ENCODE measurements at places on chromosomes 1 and 21.

DNA sequence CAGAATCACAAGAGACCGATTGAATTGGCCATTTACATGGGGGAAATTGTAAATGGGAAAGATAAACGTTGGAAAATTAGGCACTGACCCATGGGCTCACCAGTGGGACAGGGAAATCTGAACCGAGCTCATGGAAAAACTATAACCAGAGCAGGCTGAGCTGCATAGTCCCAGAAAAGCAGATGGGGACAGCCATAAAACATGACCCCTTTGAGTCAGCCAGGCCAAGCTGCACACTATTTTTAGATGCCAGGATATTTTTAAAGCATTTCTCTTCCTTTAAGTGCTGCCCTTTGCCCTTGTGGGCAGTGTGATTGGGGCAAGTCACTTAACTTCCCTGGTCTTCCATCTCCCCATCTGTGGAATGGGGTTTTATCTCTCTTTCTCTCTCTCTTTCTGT, 184.1 kb downstream of the FOXD2 start:
- DNase-seq = no peak

- no peak for DNase-seq
Measured at GRCh38 chr1:81220614-81221071, 580.1 kb upstream of the ADGRL2 start.

DNA sequence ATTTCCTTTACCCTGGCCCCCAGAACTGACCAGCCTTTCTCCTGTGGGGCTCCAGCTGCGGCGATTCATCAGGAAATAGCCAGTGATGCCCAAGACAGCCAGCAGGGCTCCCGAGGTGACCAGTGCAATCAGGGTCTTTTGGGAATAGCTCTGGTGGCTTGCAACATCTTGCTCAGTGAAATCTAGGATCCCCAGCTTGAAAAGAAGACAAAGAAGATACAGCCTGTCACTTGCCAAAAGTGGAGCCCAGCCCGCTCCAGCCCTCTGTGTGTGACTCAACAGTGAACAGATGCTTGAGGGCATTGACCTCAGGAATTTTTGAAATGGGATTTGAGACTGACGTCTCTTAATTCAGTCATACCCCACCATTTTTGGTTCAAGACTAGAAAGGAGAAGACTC, 22.3 kb downstream of the CD34 start:
- no peak for DNase-seq

DNA sequence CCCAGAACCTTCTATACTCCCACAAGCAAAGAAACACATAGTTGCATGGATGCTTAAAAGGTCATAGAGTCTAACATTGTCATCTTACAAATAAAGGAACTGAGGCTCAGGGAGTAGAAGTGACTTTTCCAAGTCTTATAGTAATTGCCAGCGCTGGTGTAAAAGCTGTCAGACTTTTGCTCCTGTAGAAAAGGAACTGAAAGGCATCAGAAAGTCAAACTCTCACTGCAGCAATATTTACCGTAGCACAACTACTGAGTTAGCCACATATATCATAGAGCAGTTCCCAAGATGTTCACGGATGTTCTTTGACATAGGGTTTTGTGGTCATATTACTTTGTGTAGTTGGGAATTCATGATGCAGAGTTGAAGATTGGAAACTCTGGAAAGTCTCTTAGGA, 16.6 kb upstream of the USP24 start:
- no peak for DNase-seq

DNA sequence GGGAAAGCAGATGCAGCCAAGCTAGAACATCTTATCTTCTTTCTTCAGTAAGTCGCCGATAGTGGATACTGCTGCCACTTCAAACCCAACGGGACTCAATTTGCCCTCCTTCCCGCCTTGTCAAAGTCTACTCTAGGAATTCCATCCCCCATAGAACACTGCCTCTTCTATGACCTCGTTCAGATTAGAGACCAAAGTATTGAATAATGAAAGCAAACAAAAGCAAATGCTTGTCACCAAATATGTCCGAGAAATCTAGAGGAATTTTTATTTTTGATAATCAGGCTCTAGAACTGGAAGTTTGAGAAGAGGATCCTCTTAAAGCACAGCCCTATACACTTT, 853 bp upstream of the RRAGC start:
- no peak for DNase-seq

DNA sequence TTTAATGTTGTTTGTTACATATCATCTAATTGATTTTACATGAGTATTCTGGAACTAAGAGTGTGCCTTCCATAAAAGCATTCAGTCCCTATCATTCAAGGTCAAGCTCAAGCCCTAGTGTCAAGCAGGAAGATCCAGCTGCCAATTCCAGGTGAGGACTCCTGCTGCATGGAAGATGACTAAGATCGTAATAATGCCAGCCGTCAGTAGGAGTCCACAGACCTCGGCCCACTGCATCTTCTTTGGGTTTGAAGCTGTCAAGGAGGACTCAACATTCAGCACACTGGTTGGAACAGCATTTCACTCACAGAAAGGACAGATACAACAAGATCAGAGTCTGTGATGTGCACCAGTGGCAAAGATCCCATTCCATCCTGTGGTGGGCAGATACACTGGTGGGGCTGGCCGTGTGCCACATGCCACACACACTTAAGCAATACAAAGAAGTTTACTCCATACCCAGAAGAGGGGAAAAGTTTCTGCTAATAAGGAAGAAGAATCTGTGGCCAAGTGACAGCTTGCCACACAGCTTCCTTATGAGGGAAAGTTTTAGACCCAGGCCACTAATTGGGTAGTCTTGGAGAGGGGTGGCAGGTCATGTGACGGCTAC, 160.4 kb downstream of the PIK3R3 start:
- no peak for DNase-seq

DNA sequence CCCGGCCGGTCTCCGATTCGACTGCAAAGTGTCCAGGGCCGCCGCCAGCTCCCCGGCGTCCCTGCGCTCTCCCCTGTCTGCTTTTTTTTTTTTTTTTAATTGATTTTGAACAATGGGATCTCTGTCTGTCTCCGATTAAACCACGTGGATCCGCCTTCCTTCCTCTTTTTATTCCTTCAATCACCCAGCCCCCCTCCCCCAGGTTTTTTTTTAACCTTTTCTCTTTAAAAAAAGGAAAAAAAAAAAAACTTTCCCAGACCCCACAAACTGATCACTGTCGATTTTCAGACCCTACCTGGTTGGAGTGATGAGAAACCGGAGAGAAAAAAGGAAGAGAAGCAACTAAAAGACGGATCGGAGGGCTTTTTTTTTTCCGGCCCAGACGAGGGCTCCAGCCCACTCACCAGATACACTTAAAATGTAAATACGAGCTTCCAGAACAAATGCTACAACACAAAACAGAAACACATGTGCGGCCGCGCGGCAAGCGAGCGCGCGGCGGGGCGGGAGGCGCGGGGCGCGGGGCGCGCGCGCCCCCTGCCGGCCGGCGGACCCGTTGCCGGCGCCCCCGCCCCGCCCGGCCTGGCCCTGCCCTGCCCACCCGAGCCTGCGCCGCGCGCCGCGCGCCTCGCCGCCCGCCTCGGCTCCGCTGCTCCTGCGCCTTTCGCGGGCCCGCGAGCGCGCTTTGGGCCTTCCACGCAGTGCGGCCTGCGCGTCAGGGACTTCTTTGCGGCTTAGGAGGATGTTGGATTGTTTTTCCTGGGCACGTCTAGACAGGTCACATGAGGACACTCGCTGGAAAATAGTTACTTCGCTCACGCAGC, at the start of gene RCC2:
TSS of gene RCC2 (minus strand) at position 428 of the 824 bp plus-strand sequence. CDS start 1,163 bp downstream, outside the sequence.
- DNase-seq = peak; percentile 91

DNA sequence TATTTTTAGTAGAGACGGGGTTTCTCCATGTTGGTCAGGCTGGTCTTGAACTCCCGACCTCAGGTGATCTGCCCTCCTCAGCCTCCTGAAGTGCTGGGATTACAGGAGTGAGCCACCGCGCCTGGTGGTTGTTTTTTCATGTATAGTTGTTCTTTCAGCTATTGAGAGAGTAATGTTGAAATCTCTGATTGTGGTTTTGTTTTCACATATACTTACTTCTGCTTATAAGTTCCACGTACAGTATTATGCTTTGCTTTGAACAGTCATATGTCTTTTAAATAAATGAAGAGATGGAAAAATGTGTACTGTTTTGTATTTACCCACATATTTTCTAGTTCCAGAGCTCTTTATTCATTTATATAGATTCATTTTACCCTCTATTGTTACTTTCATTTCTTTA, 44.5 kb downstream of the MARK1 start:
- no peak for DNase-seq

DNA sequence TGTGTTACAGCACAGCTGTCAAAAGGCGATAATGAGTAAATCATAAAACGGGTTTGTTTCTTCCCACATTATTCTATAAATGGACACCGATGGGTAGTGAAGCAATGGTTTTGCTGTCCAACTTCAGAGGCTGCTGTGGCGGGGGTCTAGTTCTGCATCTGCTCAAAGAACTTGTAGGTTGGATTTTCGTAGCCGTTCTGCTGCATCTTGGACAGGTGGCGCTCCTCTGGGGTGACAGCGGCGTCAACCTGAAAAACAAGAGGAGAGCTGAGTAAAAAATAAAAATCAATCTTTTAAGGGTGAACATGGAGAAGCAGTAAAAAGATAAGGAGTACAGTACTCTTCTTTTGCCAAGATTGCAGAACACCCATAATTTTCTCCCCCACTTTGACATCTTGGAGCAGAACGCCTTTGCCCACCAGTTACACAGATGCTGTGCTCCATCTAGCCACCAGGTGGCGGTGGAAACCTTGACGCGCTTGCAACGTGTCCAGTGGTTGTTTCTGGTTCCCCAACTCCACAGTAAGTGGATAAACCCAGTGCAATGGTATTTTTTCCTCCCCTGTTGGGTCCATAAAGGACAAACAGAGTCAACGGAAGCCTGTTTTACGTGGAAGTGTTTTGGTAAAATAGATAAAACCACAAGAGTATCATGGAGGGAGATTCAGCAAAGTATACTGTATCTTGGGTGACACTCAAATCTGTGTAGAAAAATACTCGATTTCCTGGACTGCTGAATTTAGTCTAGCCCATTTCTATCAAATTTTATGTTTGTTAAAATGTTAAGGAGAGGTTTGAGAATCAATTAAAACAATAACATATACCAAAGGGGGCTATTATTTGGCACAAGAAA, 147.0 kb downstream of the GABPA start:
- DNase-seq = peak; percentile 75

DNA sequence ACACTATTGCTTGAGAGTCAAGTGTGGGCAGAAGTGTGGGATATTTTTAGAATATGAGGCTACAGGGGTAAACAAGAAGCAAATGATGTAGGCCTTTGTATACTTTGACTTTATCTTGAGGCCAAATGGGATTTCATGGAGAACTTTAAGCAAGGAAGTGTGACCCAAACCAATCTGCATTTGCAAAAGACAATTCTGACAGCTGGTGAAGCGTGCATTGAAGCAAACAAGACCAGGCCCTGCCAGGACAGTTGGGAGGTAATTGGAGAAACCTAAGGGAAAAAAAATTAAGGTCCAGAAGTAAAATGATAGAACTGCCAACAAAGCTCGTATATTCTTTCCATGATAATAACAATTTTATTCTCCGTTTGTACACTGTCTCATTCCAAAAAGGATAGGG, 168.3 kb downstream of the TM2D1 start:
- no peak for DNase-seq

DNA sequence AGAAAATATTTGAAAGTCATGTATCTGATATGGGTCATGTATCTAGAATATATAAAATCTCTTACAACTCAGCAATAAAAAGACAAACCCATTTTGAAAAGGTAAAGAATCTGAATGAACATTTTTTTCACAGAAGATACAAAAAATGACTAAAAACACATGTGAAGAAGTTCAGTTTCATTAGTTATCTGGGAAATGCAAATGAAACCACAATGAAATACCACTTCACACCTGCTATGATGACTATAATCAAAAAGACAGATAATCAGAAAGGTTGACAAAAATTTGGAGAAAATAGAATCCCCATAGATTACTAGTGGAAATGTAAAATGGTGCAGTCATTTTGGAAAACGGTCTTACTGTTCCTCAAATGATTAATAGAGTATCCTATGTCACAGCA, 631.0 kb downstream of the MRPL39 start:
- no peak for DNase-seq

DNA sequence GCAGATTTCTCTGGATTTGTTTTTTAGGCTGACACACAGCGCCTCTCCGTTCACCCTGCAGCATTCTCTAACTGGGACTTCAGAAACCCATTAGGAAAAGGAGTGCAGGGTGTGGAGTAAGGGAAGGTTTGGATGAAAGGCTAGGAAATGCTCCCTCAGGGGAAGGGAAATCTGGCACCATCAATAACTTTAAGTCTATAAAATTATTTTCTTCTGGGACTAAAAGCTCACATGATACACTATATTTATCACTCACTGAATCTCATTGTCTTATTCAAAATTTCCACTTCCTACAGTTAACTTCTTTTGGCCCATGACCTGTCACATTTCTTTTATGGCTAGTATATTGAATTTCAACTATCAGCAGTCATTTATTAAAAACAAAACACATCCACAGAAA, 45.8 kb upstream of the HLX start:
- DNase-seq = no peak

GRCh38 chr1:228284521-228284920, 76.7 kb downstream of the OBSCN start:
- no peak for DNase-seq

DNA sequence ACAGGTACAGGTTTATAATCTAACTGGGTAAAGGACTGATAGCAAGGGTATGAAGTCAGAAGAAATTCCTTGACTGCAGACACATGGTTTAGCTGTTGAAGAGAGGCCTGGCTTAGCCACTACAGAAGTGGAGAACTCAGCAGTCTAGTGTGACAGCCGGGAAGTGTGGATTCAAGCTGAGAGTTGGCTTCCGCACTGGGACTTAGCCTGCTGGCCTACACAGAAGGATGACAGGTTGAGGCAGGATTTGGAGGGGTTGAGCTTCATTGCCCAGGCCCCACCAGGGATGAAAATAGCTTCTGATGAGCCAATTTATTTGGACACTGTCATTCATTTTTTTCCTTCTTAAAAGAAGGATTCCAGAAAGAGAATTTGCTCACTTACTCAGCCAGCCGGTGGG, 284.4 kb downstream of the PCP4 start:
- no peak for DNase-seq

DNA sequence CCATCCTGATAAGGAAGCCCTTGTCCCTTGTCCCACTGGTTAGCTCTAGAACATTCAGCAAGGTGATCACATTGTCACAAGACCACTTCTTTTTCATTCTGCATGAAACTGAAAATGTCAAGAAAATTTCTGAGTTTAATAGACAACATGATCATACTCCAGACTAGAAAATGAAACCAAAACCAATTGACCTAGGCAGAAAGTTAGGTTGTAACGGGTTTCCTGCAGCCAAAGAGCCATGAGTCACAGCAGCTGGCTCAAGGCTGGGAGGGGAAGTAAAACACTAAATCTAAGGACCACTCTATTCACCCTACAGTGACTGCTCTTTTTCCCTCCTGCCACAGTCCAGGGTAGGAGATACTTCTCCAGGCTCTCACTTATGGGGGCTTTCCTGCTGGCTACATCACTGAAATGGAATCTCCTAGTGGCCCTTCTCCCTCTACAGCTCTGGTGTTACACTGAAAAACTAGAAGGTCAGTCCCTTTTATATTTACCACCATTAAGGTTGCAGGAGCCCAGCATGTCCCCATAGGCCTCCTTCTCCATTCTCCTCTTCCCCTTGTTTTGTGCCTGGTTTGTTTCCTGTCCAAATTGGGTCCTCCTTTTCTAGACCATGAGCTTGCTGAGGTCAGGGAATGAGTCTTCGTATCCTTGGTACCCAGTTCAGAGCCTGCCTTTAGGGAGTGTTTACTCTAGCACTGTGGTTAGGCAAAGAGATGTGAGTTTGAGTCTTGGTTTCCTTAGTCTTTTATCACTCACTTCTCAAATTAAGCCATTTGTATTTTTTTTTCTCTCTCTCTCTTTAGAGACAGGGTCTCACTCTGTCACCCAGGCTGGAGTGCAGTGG, 236.5 kb upstream of the JUN start:
- peak; percentile 54 for DNase-seq
